ENCODE measurements at places on chromosomes 11 and 22.
A peak's percentile ranks its signal among the peaks of the same experiment; 100 is the strongest.

DNA sequence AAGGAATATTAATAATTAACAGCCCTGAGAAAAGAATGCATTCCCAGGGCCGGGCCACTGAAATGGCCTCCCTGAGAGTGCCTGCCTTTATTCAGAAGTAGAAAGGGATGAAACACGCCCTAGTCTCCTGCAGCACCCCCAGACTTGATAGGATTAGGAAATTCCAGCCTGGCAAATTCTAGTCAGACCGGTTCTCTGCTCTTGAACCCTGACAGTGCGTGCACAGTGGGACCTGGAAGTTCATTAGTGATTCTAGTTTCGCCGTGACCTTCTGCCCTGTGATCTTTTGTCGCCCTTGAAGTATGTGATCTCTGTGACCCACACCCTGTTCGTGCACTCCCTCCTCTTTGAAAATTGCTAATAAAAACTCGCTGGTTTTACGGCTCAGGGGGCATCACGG is 2.1 kb upstream of the GSTP1 start:
- no peak for DNase-seq

GRCh38 chr11:65540290-65541092 is 15.6 kb downstream of the SCYL1 start:
- DNase-seq = peak; percentile 91

GRCh38 chr11:65279741-65280440 is 18.1 kb downstream of the POLA2 start:
- DNase-seq = no peak

GRCh38 chr22:33108037-33108436 is 49.9 kb upstream of the SYN3 start:
- no peak for DNase-seq

GRCh38 chr11:122617297-122617696 is 38.2 kb upstream of the UBASH3B start:
- no peak for DNase-seq

GRCh38 chr11:128568166-128568778 is 19.1 kb downstream of the ETS1 start:
- DNase-seq = no peak

- no peak for DNase-seq
Observed at GRCh38 chr22:49141761-49142160, 685.9 kb downstream of the BRD1 start.

GRCh38 chr11:16678466-16679116 is 59.9 kb upstream of the C11orf58 start:
- DNase-seq = no peak

DNA sequence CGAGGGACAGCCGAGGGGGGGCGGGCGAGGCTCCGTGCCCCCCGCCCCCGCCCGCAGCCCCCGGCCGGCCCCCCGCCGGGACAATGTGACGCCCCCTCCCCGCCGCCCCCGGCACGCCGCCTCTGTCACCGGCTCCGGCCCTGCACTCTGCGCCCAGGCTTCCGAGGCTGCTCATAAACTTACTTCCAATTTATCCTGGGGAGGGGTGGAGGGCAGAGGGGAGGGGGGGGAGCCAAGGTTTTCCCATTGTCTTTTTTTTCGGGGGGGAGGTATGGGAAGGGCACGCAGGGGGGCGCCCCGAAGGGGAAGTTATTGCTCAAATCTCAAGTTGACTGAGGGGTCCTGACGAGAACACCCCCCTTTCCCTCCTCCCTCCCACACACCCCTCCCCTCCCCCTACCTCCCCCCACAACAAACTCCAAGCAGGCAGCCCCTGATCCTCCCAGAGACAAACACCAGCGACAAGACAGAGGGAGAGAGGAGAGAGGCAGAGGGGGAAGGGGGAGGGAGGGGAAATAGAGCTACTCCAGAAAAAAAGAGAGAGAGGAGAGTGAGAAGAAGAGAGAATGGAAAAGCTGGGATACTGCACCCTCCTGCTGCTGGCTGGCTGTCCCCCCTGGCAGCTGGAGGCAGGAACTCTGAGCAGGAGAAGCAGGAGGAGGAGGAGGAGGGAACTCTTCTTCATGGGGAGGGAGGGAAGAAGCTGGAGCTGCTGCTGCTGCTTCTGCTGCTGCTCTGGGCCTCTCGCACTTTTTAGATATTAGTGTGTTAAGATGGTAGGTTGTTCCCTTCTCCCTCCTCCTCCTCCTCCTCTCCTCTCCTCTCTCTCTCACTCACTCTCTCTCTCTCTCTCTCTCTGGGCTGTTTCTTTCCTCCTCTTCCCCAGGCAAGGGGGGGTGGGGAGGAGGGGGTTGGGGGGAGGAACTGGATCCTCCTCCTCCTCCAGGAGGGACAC is 631 bp downstream of the PHF21A start:
- DNase-seq = no peak

- no peak for DNase-seq
Observed at GRCh38 chr11:12159351-12160099, 49.1 kb downstream of the MICAL2 start.

DNA sequence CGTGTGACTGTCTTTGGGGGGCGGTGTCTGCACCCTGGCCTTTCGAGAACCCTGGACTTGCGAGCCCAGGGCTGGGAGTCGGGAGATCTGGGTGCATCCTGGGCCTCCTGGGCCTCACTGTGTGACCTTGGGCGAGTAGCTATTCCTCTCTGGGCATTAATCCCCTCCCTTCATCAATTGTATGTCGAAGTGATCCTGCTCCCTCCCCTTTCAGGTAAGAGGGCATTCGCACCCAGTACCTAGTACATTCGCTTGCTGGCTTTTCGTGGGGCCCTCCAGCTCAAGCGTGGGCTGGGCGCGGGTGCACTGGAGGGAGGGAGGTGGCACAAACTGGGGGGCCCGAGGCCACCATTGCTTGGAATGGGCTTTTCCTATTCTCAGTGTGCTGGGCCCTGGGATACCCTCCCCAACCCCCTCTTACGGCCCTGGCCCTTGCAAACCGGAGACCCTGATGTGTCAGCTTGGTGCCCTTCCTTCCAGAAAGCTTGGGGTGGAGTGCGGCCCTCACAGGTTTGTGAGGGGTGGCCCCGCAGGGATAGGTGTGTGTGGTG is 530 bp downstream of the USP35 start:
- DNase-seq = no peak

GRCh38 chr11:3086114-3086513 is 28.9 kb upstream of the CARS1 start:
- DNase-seq = no peak

DNA sequence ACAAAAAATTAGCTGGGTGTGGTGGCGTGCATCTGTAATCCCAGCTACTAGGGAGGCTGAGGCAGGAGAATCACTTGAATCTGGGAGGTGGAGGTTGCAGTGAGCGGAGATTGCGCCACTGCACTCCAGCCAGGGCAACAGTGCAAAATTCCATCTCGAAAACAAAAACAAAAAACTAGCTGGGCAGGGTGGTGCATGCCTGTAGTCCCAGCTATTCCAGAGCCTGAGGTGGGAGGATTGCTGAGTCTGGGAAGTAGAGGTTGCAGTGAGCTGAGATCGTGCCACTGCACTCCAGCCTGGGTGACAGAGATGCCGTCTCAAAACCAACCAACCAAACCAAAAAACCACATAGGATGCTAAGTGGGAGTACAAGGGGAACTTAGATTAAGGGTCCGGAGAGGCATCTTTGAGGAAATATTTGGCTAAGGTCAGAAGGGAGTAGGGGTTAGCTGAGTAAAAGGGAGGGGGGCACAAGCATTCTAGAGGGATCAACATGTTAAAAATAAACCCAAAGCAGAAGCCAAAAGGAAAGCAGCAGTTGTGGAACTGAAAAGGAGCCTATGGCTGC is 10.2 kb downstream of the PHF5A start:
- DNase-seq = peak; percentile 69

DNA sequence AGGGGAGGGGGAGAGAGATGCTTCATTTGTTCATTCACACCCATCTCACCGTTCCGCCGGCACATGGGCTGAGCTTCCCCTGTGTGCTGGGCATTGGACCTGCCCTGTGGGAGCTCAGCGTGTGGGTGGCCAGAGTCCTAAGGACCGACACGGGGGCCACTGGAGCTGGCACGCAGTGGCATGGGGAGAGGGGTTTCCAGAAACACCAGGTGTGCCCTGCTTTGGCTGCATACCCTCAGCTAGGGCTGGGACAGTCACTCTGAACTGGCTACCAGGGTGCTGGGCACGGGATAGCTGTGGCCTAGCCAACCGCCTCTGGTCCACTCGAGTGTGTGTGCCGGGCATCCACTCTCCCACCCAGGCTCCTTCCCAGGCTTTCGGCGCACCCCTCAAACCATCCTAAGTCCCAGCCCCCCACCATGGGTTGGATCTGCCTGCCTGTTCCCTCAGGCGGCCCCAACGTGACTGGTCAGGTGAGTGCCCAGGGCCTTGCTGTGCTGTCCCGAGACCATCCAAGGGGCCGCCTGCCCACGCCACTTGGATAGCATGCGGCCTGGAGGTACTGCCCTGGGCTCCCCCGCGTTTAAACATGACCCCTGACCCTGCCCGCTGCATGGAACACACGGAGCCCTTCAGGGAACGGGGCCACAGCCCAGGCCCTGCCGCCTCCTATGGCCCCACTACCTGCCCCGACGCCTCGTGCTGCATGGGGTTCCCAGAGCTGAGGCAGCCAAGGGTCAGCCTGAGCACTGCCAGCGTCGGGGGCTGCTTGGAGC is 51.6 kb upstream of the LINC01488 start:
- no peak for DNase-seq

DNA sequence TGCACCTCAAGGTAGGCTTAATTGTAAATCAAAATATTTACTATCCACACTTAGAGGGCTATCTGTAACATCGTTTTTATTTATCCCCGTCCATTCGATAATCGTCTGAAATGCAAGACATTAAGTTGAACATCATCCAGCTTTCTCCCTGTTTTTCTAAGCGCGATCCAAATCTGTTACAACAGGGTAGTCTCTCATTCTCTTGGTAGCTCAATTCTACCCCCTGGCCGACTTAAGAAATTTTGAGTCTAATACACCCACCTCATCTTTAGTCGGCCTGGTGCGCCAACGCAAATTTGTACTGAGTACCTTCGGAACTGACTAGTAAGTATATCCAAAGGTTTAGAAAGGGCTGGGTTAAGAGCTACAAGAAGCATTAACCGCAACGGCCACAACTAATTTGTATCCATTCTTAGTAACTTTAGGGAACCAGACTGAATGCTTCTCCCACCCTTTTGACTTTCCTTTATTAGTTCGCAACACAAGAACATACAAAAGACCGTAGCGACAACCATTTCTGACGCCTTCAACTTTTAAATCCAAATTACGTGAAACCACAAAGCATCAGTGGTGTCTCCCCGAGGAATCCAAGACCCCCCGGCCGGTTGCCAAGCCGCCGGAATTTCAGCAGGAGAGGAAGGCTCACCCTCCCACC is 1.0 kb upstream of the ZNF143 start:
- DNase-seq = peak; percentile 55

- DNase-seq = no peak
Observed at GRCh38 chr22:19664406-19664805, 49.9 kb upstream of the SEPTIN5 start.

GRCh38 chr11:126743628-126744027 is 256.9 kb downstream of the KIRREL3 start:
- no peak for DNase-seq

GRCh38 chr11:17579451-17579850 is 32.4 kb downstream of the OTOG start:
- no peak for DNase-seq
